Naive thymus-derived CD8-positive, alpha-beta T cell (primary cell): ENCODE measurements at places on chromosomes 5 and 9. TPM values are rescaled to one million over a fixed set of nuclear protein-coding genes. Genes with fewer than 3 reads are reported as not detected.

The SPINK4 gene
- total RNA-seq: not detected

DNA sequence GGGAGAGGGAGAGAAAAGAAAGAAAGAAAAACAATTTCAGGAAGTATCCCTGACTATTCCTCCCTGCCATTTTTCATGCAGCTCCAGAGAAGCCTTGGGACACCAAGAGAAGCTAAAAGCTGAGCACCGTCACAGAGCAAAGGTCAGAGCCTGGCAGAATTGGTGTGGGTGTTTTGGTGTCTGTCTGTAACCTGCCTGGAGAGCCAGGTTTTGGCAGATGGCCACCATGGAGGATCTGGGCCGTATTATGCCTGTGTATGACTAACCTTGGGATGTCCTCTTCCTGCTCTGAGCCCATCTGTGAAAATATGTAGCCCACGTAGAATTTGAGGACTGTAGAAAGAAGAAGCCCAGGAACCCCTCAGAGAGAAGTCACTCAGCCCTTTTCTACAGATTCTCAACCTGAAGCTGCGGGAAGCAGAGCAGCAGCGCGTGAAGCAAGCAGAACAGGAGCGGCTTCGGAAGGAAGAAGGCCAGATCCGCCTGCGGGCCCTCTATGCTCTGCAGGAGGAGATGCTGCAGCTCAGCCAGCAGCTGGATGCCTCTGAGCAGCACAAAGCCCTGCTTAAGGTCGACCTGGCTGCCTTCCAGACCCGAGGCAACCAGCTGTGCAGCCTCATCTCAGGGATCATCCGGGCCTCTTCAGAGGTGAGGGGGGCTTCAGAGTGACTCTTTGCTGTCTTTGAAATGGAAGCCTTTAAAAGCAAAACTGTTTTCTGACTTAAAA lies 18.8 kb downstream of the GLE1 start:
- no peak for DNase-seq

The TPPP gene
- total RNA-seq: 0.16 TPM

- no peak for DNase-seq
Observed at GRCh38 chr5:67426961-67427849, 230.6 kb upstream of the CD180 start.

GRCh38 chr5:96177303-96177869 lies 215.7 kb upstream of the ELL2 start:
- DNase-seq: no peak

The TOMM5 gene
- 46.4 TPM for total RNA-seq

GRCh38 chr5:111505096-111505495 lies 7.2 kb downstream of the STARD4 start:
- DNase-seq: no peak

- DNase-seq: no peak
Observed at GRCh38 chr5:29143266-29143665, 2050.2 kb upstream of the CDH6 start.

The PCDHB16 gene
- not detected for total RNA-seq

GRCh38 chr5:127423173-127423798 lies 94.2 kb upstream of the PRRC1 start:
- no peak for DNase-seq

The CRHBP gene
- not detected for total RNA-seq

The NEK6 gene
- 0.83 TPM for total RNA-seq

DNA sequence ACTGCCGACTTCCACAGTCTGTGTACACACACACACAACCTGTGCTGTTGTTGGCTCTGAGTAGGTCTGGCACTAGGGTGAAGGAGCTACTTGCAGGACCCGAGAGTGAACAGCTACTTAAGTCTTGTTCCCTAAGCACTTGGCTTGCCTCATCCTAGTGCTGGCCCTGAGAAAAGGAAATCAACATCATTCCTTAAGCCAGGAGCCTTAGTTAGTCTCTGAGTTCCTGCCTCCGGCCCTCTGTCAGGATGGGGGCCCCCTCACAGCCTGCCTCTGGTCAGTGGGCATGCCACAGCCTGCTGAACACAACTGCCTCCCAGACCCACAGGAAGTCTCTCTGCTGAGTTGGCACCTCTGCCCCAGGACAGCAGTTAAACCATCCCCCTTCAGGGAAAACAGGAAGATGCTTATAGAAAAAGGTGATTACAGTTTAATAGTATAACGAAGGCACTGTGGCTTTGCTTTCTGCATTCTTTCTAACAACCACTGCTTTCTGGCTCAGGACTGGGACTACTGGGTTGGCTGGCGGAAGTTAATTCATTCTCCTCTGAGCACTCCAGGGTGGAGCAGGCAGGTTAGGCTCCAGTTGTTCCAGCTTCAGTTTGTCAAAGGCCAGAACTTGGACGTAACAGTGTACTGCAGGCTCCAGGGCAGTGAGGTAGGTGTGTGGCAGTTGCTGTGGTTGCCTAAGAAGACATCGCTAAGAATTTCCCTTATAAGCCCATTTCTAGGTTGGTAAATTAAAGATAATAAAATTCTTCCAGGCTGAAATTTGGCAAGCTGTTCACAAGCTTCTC lies 2.8 kb downstream of the MAMDC2 start:
- DNase-seq: no peak

The OR1Q1 gene
- 1.5 TPM for total RNA-seq

DNA sequence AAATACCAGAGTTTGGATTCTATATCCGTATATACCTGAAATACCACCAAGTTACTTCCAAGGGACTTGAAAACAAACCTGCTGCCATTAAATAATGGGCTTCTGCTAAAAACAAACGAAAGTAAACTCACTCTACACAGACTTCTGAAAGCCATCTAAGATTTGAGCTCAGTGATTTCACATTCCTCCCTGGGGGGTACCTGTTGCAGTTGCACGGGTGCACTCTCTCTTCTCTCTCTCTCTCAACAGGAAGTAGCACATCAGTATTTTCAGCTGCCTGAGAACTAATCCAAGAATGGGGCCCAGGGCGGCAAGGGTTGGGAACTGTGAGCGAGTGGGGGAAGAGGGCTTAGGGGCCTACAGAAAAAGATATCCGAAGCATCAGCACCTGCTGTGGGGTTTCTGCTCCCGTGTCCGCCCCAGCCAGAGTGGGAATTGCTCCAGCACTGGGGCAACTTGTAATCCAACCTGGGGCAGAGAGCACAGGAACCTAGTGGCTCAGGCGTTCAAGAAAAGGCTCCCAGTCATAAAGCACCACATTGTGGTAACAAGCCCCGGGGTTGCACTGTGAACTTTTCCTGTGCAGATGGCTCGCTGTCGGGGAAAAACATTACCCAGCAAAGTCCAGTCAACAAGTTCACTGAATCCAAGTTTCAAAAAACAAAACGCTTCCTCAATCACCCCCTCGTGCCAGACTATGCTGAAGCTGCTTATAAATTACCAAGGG lies 99.8 kb downstream of the EFNA5 start:
- peak; percentile 18 for DNase-seq

DNA sequence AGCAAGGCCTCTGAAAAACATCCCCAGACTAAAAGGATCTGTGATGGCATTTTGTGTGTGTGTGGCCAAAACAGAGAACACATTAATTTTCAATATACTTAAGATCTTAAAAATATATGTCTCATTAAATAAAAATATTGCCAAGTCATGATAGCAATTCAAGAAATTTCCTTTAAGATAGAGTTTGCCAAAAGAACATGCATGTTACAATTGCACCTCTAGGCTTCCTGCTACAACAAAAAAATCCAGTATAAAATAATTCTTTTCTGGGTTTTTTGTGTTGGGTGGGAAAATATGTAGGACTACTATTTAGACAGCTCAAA lies 5.2 kb downstream of the ANXA1 start:
- DNase-seq: no peak

The TAS2R1 gene
- total RNA-seq: not detected

The MARCOL gene
- total RNA-seq: not detected

The MARCHF11 gene
- not detected for total RNA-seq

DNA sequence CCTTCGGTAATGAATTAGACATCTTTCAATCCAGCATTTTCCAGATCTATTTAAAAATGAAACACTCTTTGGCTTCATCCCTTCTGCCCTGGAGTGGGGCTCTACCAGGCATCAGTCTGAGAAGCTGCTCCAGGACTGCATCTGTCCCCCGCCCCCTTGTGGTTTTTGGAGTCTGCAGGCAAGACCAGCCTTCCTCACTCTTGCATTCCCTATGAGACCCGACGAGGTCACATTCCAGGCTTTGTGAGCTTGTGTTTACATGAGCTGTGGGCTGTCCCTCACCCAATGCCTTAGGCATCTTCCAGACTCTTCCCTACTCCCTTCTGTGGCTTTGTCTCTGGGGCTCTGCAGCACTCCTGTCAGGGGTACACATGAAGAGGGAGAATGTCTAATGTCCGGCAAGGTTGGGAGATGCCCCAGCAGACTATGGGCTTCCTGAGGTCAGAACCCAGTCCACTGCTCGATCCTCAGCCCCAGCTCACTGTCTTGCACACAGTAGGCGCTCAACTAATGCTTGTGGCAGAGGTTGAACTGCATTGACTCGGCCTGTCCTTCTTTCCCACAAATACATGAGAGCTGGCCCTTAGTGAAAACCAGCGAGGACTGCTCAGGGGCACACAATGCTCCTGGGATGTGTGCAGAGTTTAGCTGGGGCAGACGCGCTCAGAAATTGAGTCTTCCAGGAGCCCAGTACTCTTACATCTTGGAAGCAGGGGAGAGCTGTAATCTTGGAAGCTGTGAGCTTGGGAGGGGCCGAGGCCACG lies 11.7 kb upstream of the GADD45G start:
- no peak for DNase-seq

DNA sequence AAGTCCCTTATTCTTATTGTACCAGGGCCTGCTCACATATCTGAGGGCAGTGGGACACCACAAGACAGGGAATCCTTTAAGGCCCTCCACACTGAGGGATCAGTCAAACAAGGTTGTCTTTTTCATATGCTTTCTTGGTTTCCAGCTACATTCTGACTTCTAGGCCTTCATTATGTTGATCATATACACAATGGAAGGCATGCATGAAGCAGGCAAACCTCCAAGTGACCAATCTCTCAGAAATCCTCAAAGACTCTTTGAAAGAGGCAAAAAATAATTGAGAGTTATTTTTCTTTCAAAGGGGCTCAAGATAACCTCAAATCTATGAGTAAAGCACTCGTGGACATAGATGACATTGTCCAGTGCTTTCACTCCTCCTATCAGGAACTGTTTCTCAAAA lies 1195.9 kb upstream of the ACO1 start:
- no peak for DNase-seq

The DDX31 gene
- total RNA-seq: 25.1 TPM

GRCh38 chr5:78899922-78900362 lies 85.2 kb downstream of the ARSB start:
- no peak for DNase-seq

DNA sequence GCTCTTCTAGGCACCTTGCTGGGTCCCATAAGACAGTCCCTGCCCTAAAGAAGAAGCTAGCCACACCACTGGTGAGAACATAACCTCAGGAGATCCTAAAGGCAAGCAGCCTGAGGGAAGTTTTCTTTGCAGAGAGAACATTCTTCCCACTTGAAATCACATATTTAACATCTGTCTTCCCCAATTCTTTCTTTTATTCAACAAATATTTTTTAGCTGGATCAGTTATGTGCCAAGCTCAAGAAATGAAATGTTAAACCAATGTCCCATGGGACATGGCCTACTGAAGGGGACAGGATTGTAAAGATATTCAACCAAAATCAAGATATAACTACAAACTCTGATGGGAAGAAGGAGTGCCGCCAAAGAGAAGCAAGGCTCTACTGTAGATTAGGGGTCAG lies 36.5 kb downstream of the FOXI1 start:
- DNase-seq: no peak

The SLC6A19 gene
- not detected for total RNA-seq

DNA sequence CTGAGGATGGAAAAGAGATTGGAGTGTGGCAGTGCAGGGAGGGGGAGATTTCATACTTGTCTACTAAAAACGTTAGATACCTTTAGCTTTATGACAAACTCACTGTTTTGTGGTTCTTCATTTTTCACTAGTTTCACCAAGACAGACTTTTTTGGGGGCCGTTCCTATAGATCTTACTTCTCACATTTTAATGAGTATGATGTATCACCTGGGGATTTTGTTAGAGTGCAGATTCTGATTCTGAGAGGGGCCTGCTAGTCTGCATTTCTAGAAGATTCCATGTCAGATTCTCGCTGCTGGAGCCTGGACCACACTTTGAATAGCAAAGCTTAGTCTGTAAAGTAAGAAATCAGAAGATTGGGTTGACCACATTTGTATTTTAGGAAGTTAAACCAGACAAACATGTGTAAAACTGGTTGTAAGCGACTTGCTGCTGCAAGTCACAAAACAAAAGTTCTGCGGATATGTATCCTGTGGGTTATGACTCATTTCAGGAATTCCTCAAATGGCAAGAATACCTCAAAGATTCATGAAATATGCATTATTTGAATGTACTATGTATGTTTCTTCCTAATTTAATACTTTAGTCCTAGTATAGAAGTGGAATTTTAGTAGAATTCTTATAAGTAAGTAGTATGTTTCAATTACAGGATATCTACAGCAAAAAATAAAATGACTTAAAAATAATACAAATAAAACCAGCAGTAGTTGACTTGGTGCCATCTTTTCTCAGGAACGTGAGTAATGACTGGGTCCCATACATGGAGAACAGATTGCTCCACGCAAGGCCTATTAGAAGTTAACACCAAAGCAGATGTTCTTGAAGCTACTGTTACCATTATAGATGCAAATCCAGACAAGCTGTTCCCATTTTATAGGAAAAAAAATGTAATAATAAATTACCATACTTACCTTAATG lies 27.8 kb downstream of the NFIL3 start:
- no peak for DNase-seq

The DBH gene
- not detected for total RNA-seq

GRCh38 chr5:4873652-4874051 lies 266.5 kb upstream of the ADAMTS16 start:
- no peak for DNase-seq

DNA sequence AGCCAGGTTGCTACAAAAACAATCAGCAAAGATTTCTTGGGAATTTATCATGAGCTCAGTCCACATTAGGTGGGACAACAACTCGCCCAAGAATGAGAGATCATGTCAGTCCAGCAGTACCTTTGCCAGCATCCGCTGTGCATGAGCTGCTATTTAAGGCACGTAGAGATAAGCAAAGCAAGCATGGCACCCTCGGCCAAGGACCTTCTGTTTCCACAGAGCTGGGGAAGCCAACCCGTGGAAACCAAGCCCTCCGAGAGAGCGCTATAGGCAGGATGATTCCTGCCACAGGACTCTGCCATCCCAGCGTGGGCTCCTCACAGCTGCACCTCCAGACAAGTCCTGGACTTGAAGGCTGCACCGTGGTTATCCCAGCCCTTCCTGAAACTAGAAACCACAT lies 189.5 kb upstream of the PPP1R26 start:
- DNase-seq: no peak

GRCh38 chr9:32573821-32574220 lies 862 bp upstream of the NDUFB6 start:
- DNase-seq: no peak

The NR5A1 gene
- total RNA-seq: not detected

The MAP1B gene
- not detected for total RNA-seq

DNA sequence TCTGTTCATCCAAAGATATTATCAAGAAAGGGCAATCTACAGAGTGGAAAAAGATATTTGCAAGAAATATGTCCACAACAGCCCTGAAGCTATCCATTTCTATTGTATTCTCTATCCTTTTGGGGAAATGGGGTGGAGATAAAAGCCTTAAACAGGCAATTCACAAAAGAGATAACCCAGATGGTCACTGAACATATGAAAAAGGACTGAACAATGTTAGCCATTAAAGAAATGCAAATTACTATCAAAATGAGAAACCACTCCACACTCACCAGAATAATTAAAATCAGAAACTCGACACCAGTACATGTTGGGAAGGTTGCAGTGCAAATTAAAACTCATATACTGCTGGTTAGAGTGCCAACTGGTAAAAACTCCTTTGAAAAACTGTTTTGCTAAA lies 955.2 kb upstream of the DMAC1 start:
- no peak for DNase-seq

The CMYA5 gene
- 0.27 TPM for total RNA-seq
